EH (cell line): ENCODE measurements at places on chromosomes 5 and 9.
A peak's percentile ranks its signal among the peaks of the same experiment; 100 is the strongest.

DNA sequence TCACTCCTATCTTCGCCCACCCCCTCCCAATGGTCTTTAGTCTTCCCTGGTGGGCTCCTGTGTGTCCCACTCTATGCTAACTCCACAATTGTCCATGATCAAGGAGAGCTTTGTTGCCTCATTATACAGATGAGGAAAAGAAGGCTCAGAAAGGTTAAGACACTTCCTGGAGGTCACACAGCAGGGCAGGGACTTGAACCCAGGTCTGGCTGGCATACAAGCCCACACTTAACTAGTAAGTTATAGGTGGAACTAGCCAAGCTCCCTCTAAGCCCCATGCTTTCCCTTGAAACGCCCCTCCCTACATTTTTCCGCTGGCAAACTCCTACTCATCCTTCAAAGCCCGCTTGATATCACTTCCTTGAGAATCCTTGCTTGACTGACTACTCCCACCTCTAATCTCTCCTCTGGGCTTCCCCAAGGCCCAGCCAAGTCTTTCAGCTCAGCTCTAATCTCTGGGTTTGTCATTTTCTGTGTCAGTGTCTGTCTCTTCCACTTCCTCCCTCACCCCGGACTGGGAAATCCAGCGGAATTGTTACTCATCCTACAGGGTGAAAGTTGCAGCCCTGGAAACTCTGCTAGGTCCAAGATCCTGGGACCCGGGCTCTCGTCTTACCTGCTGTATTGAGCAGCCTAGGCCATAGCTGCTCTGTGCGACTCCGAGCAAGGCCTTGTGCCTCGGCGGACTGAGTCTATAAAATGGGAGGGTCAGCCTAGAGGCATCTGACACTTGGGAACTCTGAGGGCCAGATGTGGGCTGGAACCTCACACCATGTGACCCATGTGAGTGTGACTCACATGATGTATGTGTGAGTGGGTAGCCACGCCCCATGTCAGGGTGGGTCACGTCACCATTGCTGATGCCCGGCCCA, 144.5 kb downstream of the GAPVD1 start:
- peak; percentile 28 for DNase-seq

DNA sequence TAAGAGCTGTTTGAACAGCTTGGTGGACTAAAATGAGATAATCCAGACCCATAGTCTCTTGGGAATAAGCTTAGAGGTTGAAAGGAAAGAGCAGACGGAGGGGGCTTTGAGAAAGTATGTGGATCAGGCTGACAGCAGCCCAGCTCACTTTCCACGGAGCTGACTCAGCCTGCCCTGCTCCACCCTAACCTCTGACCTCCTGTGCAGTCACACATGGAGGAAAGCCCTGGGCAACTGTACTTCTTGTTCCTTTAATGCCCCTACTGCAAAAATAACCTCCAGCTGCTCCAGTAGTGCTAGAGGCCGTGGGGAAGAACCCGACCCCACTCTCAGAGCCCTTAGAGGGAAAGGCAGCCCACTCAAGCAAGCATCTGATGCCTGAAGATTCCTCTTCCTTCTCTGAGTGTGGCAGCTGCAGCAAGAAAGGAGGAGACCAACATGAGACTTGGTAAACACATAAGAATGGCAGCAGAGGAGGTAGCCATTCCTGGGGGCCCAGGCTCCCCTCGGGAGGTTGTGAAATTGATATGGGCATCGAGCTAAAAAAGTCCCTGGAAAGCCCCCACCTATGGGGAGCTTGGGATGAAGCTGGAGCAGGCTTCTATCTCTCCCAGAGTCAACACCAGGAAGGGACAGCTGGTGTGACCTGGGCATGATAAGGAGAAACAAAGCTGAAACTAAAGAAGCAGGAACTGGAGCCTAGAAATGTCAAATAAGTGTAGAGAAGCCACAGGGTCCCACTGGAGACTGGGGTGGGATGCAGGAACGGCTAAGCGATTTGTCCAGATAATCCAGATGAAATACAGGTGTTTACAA, 204.3 kb downstream of the PIK3R1 start:
- peak; percentile 50 for DNase-seq

DNA sequence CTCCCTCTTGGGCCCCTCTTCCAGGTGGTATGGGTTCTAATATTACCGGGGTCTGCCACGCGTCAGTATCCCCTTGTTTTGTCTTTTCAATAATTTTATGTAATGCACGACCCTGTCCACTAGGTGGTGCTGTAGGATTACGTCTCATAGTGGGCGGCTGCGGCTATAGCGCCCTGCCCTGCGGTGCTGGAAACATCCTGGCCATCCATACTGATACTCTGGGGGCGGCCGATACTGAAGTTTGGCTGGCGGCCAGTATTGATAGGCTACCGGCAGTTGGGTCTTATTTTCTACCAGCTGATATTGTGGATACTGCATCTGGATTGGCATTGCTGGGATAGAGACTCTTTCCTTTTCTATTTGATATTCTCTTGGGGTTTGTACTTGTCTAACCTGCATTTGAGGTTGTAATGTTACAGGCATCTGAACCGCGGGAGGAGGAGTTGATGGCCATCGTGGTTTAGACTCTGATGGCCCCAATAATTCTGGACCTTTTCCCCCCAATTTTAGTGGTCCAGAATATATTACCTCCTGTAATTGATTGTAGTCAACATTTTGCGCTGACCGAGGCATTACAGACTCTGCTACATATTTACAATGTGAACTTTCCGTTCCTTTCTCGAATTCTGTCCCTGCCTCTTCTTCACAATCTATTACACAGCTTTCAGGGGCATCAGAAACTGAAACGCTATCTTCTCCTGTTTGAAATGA, 3.3 kb upstream of the TMEM141 start:
- peak; percentile 62 for DNase-seq

DNA sequence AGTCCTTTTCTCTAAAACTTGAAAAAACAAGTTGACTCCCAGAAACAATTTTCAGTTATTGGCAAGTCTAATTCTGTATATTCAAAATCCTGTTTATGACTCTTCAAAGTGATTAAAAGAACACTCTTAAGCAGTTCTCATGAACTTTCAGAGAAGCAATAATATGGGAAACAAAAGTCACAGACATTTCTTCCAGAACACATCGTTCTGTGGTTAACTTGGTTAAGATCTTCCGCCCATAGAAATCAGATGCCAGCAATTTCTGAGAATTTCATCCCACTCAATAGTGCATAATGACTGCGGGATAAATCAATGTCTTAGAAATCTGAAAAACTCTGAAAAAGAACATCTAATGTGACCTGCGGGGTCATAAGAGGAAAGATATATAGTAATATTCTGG, 300.5 kb downstream of the COX7C start:
- DNase-seq: no peak

DNA sequence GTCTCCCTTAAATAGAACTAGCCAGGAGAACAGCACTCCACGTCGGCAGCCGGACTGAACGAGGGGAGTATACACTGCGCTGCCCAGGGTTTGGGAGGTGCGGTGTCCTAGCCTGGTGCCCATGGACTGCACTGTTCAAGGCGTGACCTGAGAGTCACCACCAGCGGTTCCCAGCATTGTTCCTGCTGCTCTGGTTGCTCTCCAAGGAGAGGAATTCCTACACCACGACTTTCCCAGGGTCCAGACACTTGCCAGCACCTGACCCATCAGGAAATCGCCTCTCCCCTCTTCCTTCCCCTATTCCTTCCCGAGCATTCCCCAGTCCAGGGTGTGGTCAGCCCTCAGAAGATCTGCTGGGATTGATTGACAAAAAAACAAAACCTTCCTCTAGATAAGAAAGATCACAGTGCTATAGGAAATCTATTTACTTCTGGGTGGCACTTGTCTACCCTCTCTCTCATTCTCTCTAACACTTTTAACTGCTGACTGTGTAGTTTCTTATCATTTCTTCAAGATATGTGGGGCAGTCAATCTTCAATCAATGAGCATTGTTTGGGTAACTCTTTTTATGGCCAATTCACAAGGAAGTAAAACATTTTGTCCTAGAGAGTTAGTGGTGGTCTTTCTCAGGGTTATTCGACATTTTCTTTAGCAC, 297.8 kb upstream of the ACTBL2 start:
- DNase-seq: peak; percentile 48

- peak; percentile 70 for DNase-seq
Observed at GRCh38 chr5:145479857-145480256, 355.3 kb downstream of the PRELID2 start.

DNA sequence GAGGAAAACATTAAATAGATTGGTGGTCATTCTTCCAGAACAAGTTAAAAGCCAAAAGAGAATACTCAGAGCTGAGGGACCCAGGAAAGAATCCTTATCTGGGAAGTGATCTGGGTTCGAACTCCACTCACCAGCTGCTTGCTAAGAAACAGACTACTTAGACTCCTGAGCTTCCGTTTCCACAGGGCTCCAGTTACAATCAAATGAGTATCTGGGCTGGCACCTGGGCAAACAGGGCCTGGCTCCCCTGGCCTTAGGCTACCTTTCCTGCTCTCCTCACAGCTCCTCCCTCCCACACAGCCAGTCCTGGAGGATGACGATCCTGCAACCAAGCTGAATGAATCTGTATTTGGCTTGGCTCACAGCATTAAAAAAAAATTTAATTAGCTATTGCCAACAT, 2.5 kb downstream of the MAPK9 start:
- DNase-seq: no peak

DNA sequence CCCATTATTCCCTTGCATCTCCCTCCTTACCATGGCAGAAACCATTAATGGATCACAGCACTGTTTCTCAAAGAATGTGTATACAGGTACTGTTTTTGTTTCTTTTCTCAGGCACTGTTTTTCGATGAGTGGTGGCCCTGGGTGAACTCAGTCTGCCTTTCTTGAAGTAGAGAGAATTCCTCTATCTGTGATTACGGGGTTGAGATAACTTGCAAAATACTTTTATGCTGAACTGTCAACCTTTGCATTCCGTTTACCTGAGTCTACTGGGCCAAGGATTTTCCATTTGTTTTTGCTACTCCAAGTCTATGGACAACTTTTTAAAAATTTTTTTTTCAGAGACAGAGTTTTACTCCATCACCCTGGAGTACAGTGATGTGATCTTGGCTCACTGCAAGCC, 82.7 kb upstream of the CLINT1 start:
- DNase-seq: peak; percentile 5
